ENCODE measurements at places on chromosomes 1 and 21. TPM values are rescaled to one million over a fixed set of nuclear protein-coding genes. Genes with fewer than 3 reads are reported as not detected.

Gene SPTA1
- not detected for total RNA-seq

Gene RGS16
- total RNA-seq = not detected

DNA sequence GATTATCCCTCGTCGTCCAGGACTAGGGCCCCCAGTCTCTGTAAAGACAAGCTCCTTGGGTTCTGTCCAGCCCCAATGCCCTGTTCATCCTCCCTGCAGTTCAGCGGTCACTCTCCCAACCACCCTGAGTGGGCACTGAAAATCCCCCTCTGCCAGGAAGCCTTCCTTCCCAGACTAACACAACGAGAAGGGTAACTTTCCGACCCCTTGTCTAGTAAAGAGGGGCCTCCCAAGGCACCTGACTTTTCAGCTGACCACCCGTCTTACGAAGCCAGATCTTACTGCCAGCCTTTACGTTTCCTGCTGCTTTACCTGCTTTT, 13.4 kb downstream of the TMEM9 start:
- DNase-seq = no peak

- DNase-seq = peak; percentile 52
These were observed 89.4 kb upstream of the IPO9 start for GRCh38 chr1:201739492-201740085.

DNA sequence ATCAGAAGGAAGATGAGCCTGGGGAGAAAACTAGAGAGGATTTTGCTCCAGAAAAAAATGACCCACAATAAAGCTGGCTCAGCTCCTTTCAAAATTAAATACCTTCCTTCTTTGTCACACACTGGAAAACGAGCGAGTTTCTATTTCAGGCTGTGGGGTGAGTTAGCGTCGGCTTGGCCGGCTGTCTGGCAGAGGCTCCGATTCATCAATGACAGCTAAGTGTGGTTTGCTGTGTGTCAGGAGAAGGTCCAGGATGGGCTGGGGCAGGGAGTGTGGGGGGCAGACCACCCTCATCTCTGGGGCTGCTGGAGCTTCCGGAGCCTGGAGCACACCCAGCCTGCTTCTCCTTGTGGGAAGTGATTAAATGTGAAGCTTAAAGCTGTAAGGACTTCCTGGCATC, 120.2 kb downstream of the ETS2 start:
- peak; percentile 80 for DNase-seq

GRCh38 chr1:92029241-92029922, 403 bp upstream of the EPHX4 start:
- no peak for DNase-seq

DNA sequence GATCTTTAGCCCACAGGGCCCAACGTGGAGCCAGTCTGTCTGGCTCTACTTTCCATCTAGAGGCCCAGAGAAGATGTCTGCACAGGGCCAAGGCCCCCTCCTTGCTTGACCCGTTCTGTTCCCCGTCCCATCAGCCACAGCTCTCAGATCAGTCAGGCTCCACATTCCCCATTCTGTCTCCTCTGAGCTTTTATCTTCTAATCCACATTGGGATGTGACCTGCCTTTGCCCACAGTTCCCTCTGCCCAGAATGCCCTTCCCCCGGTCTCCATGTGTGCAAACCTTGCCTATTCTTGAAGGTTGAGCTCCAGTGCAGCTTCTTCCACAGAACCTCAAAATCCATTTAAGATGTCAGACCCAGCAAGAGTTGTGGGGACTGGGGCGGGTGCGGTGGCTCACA, 53.3 kb upstream of the WASF2 start:
- DNase-seq = no peak

DNA sequence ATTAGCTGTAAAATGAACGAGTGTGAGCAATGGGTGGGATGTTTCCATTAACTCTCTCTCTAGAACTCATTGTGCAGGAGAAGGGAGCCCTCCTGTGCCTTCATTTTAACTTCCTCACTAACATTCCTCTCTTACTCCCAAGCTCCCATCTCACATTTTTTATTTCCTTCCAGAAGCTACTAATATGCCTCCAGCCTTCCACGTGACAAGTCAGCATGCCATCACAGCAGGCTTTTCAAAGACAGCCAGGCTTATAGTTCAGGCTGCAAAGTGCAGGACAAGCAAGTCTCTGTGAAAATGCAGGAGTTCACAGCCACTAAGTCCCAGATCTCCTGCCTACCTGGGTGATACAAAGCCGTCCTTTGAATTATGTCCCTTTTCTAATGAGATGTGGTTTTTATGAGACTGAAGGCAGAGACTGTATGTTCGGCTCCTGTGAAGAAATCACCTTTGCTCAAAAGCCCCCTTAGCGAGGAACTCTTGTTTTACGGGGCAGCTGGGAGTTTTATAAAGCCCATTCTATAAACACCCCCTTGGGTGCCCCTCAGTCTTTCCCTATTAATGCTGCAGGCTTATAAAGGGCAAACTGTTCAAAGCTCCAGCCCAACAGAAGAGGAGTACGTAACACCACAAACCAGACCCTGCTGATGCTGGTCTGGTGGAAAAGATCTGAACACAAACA, 14.8 kb upstream of the ANGPTL7 start:
- no peak for DNase-seq

DNA sequence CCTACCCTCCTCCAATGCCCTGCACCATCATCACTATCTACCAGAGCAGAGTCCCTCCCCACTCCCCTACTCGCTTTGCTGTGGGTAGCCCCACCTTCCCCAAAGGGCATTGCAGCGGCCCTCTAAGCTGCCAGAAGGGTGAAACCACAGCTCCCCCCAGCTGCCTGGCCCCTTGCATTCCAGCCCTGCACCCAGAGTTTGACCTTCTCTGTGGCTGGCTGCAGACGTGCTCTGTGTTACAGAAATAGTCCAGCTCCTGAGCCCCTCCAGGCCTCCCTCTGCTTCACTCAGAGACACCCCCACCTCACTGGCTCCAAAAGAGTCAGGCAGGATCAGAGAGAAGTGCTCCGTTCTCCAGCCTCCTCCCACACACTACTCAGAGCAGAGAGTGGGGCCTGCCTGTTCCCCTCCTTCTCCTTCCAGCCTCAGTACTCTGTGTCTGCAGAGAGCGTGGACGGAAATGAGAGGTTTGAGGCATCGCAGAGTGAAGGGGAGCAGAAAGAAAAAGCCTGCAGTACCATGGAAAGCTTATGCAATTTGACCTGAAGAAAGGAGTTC, 63.2 kb downstream of the PLEKHA6 start:
- peak; percentile 46 for DNase-seq

All from uterus (tissue), 4 donors.